Epithelial cell of proximal tubule (primary cell): ENCODE measurements at places on chromosomes 5 and 9. TPM values are rescaled to one million over a fixed set of nuclear protein-coding genes. Genes with fewer than 3 reads are reported as not detected.

DNA sequence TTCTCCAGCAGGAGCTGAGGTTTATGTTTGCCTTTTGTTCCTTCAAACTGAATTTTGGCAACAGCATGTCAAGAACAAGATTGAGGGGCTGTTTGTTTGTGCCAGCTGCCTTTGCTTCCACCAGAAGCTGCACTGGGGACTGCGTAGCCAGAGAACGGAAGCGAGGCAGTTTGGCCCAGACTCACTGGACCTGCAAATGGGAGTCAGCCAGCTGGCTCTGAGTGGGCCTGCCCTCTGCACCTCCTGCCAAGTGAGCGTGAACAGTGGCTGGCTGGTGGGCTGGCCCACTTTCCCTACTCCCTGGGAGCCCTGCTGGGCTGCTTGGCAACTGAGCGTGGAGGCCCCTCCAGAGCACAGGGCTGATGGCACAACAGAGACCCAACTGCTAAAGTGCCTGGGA, 111.6 kb downstream of the GALNT10 start:
- DNase-seq: no peak

GRCh38 chr9:133673258-133673655, 37.1 kb downstream of the DBH start:
- DNase-seq: no peak

DNA sequence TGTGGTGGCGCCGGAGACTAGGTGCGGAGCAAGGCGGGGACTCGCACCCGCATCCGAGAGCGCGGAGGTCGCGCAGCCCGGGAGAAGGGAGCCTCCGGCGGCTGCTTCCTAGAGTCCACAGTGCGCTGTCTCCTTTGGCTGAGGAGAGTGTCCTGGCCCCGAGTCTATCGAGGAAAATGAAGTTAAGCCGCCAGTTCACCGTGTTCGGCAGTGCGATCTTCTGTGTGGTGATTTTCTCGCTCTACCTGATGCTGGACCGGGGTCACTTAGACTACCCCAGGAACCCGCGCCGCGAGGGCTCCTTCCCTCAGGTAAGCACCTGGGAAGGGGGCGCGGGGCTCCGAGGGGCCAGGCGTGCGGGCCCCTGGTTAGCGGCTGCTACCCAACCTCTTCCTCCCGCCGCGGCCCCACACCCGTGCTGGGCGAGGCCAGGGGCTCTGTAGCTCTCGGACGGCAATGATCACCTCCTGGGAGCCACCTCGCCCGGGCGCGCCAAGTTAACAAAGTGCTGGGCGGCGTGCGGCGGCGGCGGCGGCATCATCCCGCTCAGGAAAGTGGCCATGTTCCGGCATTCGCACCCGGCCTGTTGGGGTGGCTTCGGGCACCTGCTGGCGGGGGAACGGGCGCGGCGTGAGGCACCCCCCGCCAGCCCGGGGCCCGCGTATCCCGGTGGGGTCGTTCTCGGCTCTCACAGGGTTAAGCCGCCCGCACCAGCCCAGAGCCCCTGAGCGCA, 681 bp downstream of the MAN2A1 start:
- DNase-seq: no peak

DNA sequence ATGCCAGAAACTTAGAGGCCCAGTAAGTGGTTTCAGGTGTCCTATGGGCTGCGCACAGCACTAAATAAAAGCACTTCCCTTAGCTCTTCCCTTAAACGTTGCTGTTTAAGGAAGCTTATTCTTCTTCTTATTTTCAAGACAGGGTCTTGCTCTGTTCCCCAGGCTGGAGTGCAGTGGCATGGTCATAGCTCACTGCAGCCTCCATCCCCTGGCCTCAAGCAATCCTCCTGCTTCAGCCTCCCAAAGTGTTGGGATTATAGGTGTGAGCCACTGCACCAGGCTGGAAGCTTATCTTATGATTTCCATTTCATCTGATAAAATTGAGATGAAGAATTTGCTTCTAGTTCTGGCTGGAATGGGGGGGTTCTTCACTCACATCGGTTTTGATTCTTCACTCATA, 15.6 kb upstream of the TJP2 start:
- no peak for DNase-seq

- no peak for DNase-seq
These were observed 27.5 kb downstream of the CCDC152 start for GRCh38 chr5:42784132-42784531.

- DNase-seq: no peak
These were observed 29.8 kb downstream of the PROP1 start for GRCh38 chr5:177966009-177966838.

DNA sequence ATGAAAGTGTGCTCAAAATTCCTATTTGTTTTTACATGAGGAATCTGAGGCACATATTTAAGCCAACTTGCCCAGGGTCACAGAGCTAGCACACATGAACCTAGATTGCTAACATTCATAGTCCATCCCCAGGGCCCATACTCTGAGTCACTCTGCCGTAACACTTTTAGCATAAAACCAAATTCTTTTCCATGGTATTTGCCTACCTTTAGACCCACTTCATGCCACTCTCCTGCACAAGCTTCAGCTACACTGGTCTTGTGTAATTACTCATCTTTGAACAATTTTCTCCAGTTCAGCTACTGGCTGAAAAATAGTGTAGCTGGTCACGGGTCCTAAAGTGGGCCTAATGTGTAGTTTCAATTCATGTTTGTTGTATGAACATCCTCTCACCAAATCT, 200.7 kb downstream of the SLC12A2 start:
- DNase-seq: peak; percentile 61

The CATSPER3 gene
- 0.29 TPM in 1 of 2 replicates, not detected in the other for total RNA-seq

The IFT74 gene
- total RNA-seq: 7.2 and 17.5 TPM in 2 replicates
